ENCODE measurements at places on chromosomes 7 and 10.

DNA sequence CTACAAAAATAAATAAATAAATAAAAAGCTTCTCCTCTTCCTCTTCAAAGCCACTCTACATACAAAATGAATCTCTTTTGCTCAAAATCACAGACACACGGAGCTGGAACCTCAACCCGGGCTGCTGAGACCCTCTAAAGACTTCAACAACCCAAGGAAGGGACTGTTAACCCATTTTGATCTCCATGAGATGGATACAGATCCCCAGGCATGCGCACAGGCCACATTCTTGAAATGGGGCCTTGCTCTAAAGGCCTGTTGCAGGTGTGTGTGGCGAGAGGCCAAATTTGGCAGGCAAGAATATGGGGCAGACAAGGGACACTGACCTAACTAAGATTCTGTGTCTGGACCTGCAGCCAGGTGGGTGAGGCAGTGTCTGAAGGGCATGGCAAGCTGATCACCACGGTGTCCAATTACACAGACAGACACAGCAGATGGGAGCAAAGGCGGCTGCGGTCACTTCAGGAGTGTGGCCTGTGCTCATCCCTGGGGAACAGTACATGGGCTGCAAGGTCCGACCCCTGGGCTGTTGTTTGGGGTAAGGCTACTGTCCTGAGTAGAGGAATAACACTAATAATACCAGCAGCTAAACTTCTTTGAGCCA lies 219.8 kb downstream of the HECW1 start:
- DNase-seq, result no peak

DNA sequence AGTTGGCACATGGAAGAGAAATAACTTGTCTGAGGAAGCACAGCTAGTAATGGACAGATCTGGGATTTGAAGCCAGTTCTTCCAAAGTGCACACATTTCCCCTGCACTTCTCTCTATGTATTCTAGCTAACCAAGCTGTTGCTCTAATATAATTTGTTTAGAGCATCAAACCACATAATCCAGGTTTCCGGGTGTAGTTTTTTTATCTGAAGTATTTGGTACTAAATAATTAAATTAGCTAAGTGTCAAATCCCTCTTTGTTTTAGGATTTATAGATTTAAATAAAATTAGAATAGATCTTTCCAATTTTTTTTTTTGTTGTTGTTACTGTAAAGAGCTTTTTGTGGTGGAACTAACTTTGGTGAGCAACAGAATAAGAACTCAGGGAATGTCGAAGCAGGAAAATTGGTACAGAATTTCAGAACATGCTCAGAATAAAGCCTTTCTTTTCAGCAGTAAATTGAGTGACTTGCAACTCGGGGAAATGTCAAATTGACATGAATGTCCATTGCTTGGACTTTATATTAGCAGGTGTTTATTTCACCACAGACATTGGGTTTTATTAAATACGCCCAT lies 33.7 kb downstream of the CAMK1D start:
- DNase-seq, result no peak

DNA sequence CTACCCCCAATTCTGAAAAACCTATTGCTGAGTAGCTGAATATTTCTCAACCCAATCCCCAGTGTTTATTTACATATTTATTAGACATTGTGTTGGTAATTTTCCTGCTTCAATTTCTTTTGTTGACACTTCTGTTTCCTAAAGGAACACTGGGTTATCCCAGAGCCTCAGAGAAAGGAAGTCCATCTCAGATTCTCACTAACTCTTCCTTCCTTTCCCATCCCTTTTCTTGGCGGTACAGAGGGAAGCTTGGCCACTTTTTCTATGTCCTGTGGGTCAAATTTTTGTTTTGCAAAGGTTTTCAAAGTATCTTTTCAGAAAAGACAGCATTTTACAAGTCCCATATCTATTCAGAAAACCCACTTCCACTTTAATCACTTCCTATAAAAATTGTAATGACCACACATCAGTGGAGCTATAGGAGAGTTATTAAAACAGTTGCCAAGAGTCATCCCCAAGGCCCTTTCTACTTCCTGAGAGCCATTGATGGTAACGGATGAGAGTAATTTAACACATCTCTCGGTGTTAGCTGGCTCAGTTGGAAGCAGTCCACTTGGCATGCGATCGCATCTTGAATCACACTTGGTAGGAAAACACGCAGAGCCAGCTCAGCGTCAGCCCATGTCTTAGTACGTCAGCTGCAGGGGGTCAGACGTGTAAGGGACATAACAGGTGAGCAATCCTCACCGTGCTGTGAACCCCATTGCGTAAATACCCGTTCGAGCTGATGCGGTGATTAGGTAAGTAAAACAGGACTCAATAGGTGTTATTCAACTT lies 231.1 kb upstream of the ADARB2 start:
- DNase-seq, result no peak

DNA sequence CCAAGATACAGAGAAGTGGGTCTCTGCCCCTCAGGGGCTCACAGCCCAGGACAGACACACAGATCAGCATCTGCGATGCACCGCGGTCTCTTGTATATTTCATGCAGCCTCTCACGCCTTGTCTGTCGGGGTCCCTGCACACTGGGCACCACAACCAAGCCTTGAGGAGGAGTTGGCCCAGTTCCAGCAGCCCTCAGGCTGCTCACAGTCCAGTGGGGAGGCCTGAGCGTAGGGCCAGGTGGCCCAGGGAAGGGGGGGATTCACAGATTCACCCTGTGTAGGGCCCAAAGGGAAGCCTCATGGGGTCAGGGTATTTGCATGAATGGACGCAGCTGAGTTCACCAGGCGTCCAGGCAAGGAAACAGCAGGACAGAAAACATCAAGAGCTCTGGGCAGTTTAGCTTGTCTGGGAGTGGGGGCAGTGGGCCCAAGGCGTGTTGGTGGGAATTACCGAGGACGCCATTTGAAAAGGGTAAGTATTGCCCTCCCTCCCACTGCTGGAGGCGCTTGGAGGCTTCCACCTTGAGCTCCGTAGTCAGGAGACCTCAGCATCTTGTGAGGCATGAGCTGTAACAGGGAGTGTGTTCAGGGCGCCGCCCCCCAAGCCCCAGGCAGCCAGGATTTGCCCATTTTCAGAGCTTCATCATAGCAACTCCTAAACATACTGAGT lies 129.1 kb upstream of the CHST15 start:
- no peak for DNase-seq

DNA sequence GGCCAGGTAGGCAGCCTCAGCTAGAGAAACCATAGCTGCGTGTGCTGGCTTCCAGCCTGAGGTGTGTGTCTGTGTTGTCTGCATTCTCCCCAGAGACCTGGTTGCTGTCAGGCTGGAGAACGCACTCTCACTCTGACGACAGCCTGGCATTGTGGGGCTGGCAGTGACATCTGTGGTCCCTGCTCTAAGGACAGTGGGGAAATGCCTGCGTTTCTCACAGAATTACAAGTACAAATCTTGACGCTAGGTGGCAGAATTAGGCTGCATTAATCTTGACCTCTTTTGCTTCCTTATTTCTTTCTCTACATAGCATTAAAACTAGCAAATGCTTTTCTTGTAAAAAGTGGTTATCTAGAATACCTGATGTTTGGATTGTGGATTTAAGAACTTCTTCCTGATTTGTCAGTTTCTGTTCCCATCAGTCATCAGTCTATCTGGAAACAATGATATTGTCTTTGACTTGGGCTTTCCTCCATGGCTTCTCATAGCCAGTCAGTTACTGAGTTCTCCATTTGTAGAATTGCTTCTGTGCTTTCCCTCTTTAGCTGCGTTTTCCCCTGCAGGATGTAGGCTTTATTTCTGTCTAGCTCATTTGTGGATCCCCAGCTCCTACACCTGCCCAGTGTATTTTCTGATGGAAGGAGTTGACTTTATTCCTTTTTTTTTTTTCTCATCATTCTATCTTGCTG lies 86.0 kb downstream of the FANK1 start:
- DNase-seq, result no peak

GRCh38 chr10:9845075-9845474 lies 1172.6 kb upstream of the CELF2 start:
- DNase-seq, result no peak

DNA sequence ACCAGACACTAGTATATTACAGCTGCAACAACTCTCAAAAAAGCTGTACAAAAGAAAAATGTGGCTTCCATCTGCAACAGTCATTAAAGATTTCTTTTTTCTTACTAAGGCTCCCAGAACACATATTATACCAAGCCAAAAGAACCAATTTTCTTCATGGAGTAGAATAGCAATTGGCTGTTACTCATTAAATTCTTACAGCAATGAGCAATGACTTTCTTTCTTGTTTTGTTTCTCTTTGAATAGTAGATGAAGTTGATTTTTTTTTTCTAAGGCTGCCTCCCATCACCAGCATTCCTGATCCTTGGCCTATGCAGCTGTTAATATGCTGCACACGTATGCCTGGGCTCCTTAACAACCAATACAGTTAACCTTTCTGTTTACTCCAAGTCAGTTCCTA lies 36.6 kb upstream of the SPOCK2 start:
- DNase-seq, result no peak

DNA sequence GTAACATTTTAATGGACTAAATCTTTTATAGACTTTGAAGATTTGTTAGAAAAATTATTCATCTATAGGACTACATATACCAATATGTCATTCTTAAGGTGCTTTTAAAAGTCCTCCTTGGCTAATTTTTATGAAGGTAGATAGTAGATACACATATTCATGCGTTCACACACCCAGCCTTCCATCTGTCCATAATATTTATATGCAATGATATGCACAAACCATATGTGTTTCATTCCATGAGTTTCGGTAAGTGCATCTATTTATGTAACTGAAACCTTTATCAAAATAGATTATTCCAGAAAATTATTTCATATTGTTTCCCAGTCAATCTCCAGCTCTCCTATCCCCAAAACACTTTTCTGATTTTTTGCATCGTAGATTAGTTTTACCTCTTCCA lies 101.7 kb downstream of the ANLN start:
- no peak for DNase-seq

DNA sequence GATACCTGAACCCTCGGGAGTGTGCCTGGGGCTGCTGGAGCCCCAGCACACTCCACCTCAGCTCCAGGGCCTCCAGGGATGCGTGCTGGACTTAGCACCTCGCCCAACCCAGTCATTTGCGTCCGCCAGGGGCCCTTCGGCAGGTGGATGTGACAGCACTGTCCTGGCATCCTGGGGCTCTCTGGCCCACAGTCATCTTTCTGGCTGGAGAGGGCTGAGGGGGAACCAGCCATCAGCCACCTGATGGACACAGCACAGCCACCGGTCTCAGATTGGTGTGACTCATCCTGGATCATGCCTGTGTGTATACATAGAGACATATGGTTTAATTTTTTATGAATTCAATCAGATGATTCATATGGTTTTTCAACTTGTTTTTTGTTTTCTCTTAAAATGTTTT lies 11.1 kb downstream of the ZNF775 start:
- DNase-seq, result no peak

GRCh38 chr7:90988516-90988915 lies 275.7 kb upstream of the FZD1 start:
- no peak for DNase-seq

- no peak for DNase-seq
Measured at GRCh38 chr10:108631332-108631731, 1292.0 kb downstream of the XPNPEP1 start.

DNA sequence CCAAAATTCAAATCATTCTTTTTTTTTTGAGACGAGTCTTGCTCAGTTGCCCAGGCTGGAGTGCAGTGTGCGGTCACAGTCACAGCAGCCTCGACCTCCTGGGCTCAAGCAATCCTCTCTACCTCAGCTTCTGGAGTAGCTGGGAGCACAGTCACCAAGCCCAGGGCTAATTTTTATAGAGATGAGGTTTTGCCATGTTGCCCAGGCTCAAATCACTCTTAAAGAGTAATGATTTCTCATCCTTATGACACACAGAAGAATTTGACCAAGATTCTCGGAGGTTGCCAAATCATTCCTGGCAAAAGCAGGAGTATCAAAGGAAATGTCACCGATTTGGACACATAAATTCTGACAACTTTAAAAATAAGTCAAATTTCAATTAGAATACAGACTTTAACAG lies 39.1 kb downstream of the SIRT1 start:
- DNase-seq, result no peak

GRCh38 chr10:132714986-132715775 lies 70.8 kb downstream of the NKX6-2 start:
- DNase-seq, result no peak

- no peak for DNase-seq
Measured at GRCh38 chr10:53135213-53135896, 362.8 kb upstream of the MBL2 start.

DNA sequence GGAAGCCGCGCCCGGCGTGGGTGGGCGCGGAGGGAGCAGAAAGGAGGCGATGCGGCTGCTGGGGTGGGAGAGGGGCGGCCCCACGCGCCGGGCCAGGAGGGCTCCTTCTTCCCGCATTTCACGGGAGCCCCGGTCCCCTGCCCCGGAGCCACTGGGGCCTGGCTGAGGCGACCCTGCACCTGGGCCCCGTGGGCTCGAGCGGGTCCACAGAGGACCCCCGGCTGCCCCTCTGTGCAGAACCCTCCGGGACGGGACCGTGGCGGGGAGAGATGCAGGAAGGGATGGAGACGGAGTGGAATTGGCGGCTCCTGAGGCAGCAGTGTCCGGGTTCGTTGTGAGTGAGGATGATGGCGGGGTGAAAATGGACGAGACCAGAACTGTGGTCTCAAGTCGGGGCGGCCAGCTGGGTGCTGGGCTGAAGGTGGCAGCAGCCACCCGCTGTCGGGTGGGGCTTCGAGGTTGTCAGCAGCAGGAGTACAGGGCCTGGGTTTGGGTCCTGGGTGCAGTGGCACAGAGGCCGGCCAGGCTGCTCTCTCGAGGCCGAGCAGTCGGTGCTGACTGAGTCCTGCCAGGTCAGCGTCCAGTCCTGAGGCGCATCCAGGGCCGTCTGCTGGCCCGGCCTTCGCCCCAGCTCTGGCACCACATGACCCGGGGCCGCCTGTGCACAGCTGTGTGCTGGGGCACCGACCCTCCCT lies 80.4 kb downstream of the VIPR2 start:
- DNase-seq, result no peak

DNA sequence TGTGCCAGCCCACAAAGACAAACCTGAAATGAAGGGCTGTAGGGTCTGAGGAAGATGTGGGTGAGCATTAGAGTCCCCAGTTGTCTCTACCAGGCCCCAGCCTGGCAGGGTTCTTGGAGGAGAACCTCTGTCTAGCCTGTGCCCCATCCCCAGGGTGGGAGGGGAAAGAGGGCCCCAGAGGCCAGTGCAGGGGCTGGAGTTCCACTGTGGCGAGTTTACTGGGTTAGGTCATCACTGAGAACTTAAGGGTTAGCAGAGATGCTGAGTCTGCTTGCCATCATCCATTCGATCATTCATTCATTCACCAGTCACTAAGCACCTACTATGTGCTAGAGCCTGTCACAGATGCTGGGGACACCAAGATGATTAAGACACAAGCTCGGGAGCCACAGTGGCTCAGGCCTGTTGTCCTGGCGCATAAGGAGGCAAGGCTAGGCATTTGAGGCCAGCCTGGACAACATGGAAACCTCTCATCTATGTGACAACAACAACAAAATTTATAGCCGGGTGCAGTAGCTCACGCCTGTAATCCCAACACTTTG lies 2.6 kb downstream of the ANKRD2 start:
- DNase-seq, result no peak

- DNase-seq, result no peak
Measured at GRCh38 chr10:112525200-112525599, 78.2 kb downstream of the VTI1A start.

DNA sequence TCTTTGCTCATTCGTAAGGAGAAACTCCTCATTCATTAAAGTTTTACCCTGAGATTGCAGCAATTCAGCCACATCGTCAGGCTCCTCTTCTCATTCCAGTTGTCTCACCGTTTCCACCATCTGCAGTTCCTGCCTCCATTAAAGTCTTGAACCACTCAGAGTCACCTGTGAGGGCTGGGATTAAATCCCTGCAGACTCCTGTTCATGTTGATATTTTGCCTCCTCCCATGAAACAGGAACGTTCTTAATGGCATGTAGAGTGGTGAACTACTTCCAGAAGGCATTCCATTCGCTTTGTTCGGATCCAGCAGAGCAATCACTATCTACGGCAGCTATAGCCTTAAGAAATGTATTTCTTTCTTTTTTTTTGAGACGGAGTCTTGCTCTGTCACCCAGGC lies 96.5 kb upstream of the FAM20C start:
- DNase-seq, result no peak

Measured in stimulated activated CD4-positive, alpha-beta T cell treated with anti-CD3 and anti-CD28 coated beads, Interleukin-4, amount 100 ng/mL, for 4 hours (primary cell).